ENCODE measurements at places on chromosomes 5 and 9.

DNA sequence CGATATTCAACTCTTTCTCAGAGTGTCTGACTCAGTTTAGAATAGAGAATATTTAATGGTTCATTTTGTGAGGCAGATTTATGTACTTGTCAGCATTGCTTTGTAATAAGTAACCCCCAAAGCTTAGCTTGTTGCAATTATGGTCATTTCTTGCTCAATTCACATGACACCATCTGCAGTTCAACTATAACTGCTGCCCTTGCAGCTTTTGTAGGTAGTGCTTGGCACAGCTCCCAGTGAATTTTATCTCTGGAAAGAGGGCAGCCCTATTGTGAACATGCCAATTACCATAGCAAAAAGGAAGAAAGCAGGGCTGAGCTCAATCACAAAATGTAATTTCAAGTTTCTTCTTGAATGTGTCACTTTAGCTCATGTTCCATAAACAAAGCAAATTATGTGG lies 1587.7 kb upstream of the ACO1 start:
- no peak for DNase-seq

GRCh38 chr9:123099042-123099441 lies 65.6 kb downstream of the GPR21 start:
- DNase-seq, result no peak

GRCh38 chr9:71985297-71985911 lies 74.0 kb downstream of the C9orf85 start:
- no peak for DNase-seq

DNA sequence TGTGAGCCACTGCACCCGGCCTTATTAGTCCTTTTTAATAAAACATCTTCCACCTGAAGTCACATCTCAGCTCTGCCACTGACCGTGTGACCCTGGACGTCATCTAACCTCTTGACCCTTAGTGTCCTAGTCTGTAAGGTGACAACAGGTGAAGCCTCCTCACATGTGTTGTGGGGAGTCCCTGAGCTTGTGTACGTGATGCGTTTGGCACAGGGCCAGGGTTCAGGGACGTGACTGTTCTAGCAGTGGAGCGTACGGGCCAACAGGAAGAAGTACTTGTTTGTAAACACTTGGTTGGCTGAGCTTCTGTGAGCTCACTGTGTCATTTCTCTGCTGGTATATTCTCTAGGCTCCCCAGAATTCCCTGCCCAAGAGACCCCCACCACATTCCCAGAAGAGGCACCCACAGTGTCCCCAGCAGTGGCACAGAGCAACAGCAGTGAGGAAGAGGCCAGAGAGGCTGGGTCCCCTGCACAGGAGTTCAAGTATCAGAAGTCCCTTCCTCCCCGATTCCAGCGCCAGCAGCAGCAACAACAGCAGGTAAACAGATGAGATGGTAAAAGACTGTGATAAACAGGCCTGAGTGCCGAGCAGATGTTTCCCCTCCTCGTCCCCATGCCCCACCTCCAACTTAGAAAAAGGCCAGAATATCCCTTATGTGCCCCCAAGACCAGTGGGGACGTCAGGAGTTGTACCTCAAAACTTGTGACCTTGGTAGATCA lies 35.3 kb upstream of the POMT1 start:
- DNase-seq, result no peak

- no peak for DNase-seq
Observed at GRCh38 chr5:168822248-168822744, 243.1 kb upstream of the PANK3 start.

DNA sequence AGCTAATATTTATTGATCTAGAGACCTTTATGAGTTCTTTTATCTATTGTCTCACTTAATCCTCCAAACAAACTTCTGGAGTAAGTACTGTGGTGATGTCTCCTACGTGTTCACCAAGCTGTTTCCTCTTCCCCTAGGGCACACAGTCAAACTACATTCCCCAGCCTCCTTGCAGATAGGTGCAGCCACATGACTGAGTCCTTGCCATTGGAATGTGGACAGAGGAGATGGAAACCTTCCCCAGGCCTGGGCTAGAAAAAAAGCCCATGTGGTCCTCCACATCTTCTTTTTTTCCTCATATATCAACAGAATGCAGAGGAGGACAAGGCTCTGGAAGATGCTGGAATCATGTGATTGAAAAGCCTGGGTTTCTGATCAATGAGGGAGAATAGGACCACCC lies 88.0 kb downstream of the ANKRD55 start:
- DNase-seq, result no peak

DNA sequence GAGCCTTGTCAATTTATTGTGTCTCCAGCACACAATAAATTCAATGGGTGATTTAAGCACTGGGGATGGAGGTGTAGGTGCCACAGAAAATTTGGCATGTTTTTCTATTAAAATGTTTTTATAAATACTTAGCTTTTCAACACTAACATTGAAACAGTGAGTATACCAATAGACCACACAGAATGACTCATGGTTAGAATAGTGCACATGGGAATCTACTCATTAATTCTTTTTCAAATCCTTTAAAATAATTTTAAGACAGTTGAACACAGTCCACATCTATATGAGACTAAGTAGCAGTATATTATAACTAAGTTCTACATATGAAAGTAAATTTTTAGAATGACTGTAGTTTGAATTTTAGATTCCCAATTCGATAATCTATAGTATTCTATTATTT lies 67.1 kb downstream of the LNPEP start:
- DNase-seq, result no peak

DNA sequence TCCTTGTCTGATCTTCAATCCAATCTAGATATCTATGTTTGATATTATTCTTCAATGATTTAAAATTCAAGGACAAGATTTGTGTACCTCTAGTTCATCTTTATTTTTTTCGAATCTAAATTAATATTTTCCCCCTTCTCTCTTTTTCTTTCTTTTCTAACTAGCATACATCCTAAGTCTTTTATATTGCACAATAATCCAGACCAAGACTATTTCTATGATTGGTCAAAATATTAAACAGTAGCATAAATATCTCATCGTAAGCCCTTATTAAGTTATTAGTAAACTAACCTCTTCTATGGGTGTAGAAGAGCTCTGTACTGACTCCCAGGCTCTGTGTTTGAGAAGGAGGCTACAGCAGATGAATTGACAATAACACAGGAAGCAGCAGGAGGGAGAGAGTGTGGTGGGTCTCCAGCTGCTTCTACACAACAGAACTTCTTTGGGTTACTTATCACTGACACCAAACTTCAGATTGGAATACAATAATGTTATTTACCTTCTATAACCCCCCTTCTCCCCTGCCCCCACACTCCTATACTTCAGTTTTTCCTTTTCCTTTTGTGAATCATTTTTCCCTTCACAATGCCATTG lies 11.9 kb upstream of the PLCXD3 start:
- no peak for DNase-seq

- DNase-seq, result no peak
Observed at GRCh38 chr9:94882966-94883641, 156.6 kb downstream of the AOPEP start.

DNA sequence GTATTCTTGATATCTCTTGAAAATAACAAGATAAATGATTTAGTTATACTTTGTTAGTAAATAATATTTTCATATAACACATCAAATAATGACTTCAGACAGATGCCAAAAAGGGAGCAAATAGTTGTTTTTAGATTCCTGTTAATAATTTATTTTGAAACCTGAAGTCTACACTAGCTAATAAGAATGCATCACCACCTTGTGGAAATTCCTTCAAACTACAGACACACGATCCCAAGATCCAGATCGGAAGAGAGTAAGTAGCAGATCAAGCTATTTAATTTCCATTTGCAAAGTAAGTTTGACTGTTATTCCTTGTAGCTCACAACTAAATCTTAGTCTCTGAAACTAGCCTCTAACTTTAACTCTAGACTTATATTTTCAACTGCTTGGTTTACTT lies 35.5 kb upstream of the ISL1 start:
- DNase-seq, result no peak

- no peak for DNase-seq
Observed at GRCh38 chr5:102809033-102809432, 53.9 kb downstream of the PAM start.

DNA sequence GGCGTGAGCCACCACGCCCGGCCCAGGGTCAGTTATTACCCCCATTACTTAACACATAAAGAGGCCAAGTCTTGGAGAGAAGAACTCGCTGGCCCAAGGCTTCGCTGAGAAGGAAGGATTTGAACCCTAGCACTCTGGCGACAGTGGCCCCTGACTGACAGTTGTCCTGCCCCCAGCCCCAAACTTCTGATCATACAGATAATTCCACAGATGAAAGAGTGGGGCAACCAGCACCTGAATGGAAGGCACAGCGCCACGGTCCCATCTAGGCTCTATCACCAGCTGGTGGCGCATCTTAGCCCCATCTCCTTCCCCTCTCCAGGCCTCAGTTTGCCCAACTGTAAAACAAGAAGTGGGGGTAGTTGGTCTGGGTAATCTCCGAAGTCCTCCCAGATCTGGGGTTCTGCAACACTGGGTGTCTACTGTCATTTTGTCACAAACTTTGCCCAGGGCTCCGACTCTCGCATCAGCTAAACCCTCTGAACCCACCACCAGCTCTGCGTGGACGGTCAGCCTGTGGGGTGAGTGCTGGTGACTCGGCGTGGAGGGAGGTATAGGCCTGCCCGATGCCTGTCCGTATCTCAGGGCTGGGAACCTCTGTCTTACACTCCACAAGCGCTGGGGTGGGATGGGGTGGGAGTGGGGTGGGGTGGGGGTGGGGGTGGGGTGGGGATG lies 209.3 kb downstream of the C9orf50 start:
- no peak for DNase-seq
